ENCODE measurements at places on chromosomes 6 and 20. TPM values are rescaled to one million over a fixed set of nuclear protein-coding genes. Genes with fewer than 3 reads are reported as not detected.
A peak's percentile ranks its signal among the peaks of the same experiment; 100 is the strongest.

DNA sequence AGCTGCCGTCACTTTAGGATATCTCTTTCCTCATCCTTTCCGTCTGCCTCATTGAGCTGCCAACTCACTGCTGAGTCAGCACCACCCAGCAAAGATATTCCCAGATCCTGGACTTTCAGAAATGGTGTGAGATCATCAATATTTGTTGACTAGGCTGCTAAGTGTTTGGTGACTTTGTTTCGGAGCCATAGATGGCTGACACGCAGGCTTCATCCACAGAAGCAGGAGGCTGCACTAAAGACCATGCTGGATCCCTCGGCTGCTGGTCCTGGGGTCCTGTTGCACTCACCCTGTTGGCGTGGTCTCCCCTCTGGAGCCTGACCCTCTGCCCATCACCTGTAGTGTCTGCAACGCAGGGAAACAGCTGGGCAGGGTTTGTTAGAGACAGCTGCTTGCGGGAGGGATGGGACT is 96.5 kb downstream of the ERMARD start:
- H3K4me1 ChIP-seq: peaks cover 7% of the 10 kb centered on the region
- H3K27ac ChIP-seq: no peak overlapping the region
- H3K27me3 ChIP-seq: no peaks in the 10 kb centered on the region
- peak; percentile 5 for DNase-seq

GRCh38 chr20:39109933-39110818 is 148.0 kb downstream of the DHX35 start:
- H3K36me3 ChIP-seq: no peaks in the 10 kb centered on the region
- H3K27me3 ChIP-seq: peaks cover 20% of the 10 kb centered on the region
- DNase-seq: no peak
- H3K4me1 ChIP-seq: no peaks in the 10 kb centered on the region
- H3K4me3 ChIP-seq: no peak overlapping the region
- H3K27ac ChIP-seq: no peak overlapping the region

- no peaks in the 10 kb centered on the region for H3K27me3 ChIP-seq
- H3K4me1 ChIP-seq: no peaks in the 10 kb centered on the region
- no peak overlapping the region for H3K27ac ChIP-seq
- H3K4me3 ChIP-seq: no peak overlapping the region
- DNase-seq: no peak
Measured at GRCh38 chr6:86966271-86966670, 28.9 kb downstream of the HTR1E start.

Gene PRDM13
- polyA plus RNA-seq: not detected

- H3K4me1 ChIP-seq: peaks cover 26% of the 10 kb centered on the region
- H3K36me3 ChIP-seq: peaks cover 48% of the 10 kb centered on the region
- H3K4me3 ChIP-seq: no peak overlapping the region
- H3K27ac ChIP-seq: no peak overlapping the region
Measured at GRCh38 chr6:33414592-33415271, 3.2 kb downstream of the CUTA start.

Gene SRXN1
- polyA plus RNA-seq: 11.8 TPM

DNA sequence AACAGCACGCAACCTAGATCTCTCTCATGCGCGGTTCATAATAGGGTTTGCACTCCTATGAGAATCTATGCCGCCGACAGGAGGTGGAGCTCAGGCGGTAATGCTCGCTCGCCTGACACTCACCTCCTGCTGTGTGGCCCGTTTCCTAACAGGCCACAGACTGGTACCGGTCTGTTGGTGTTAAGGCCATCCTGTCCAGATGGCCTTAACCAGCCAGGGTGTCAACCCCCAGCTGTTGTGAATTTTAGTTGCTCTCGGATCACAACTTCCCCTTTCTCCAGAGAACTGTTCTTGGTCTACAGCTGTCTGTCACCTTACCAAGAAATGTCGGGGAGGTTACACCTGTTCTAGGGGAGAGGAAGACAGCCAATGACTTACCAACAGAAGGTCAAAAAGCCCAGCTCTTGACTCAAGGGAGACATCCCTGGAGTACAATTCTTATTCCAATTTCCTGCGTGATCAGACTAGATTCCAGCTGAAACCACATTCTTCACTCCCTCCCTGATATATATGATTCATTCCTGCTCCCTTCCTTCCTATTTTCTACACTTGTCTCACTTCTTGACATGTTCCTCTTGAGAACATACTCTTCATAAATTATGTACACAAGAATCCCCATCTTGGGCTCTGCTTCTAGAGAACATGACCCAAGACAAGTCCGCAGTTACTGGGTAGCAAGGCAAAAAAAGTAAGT is 23.1 kb upstream of the DNAAF9 start:
- no peaks in the 10 kb centered on the region for H3K27me3 ChIP-seq
- H3K4me3 ChIP-seq: no peak overlapping the region
- no peaks in the 10 kb centered on the region for H3K36me3 ChIP-seq
- no peak for DNase-seq
- H3K27ac ChIP-seq: no peak overlapping the region
- H3K4me1 ChIP-seq: peaks cover 29% of the 10 kb centered on the region

DNA sequence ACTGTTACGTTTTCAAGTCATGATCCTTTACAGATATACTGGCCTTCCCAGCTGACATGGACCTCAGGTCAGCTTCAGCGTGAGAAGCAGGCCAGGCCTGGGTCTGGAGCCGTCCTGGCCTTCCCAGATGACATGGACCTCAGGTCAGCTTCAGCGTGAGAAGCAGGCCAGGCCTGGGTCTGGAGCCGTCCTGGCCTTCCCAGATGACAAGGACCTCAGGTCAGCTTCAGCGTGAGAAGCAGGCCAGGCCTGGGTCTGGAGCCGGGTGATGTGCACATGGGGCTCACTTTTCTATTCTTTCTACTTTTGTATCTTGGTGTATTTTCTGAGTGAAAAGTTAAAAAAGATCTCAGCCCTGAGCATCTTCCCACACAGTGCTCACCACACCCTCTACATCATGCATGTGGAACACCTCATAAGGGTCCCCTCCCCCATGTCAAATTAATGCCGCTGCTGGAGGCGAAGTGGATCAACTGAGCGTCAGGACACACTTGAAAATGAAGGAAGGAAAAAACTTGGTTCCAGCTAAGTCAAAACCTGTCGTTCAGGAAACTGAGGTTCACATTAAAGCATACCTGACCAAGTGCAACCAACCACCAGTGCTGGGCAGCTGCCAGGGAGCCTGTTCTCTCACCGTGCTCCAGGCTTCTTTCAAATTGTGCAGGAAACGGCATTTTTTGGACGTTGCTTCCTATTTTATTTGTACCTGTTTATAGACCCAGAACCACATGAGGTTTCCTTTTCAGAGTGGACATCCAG is 32.2 kb downstream of the KIF25 start:
- H3K36me3 ChIP-seq: no peaks in the 10 kb centered on the region
- no peak for DNase-seq
- H3K27me3 ChIP-seq: no peaks in the 10 kb centered on the region
- peaks cover 5% of the 10 kb centered on the region for H3K4me1 ChIP-seq
- H3K4me3 ChIP-seq: no peak overlapping the region

Gene KCNG1
- 0.64 TPM for polyA plus RNA-seq

Gene JPH2
- 144 TPM for polyA plus RNA-seq

DNA sequence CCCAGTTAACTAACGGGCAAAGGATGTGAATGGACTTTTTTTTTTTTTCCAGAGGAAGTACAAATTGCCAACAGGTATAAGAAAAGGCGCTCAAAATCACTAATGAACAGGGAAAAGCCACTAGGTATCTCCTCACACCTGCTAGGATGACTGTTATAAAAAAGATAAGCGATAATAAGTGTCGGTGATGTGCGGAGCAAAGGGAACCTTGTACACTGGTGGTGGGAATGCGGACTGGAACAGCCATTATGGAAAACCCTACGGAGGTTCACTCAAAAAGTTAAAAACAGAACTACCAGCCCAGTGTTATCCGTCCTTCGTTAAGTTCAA is 787 bp upstream of the RAB32 start:
- no peaks in the 10 kb centered on the region for H3K36me3 ChIP-seq
- no peak for DNase-seq
- H3K27me3 ChIP-seq: no peaks in the 10 kb centered on the region
- peak overlapping the region; percentile 73 for H3K4me3 ChIP-seq

Gene COMMD7
- 50.6 TPM for polyA plus RNA-seq

Gene SIRPB1
- polyA plus RNA-seq: 0.34 TPM

DNA sequence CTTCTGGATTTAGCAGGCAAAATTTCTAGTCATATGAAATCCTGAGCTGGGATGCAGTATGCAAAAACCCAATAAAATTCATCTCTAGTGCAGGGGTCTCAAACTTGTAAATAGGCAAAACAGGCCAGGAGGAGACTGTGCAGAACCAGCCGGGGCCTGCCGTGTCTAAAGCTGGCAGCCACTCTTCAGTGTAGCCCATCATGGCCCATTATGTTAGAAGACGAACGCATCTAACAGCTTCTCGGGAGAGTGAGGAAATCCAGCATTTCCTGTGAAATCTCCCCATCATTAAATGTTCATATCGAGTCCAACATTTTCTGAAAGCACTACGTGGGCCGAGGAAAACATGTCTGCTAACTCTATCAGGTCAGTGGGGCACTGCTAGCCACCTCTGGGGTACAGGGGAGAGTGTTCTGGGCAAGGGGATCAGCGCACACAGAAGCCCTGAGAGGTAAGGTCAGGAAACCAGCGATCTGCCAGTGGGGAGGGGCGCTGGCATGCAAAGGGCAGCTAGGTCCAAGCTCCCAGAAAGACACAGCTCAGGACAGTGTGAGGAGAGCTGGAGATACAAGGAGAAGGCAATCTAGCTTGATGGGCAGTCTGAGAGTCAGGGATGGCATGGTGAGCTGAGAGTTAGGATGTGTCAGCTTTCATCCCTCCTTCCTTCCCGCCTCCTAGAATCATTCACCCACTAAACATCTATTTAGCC is 144.2 kb downstream of the PREX1 start:
- H3K4me1 ChIP-seq: peaks cover 62% of the 10 kb centered on the region
- peak overlapping the region; percentile 72 for H3K27ac ChIP-seq
- no peaks in the 10 kb centered on the region for H3K36me3 ChIP-seq
- H3K4me3 ChIP-seq: no peak overlapping the region
- no peaks in the 10 kb centered on the region for H3K27me3 ChIP-seq
- DNase-seq: no peak

Gene B3GAT2
- 0.04 TPM for polyA plus RNA-seq

- no peak overlapping the region for H3K27ac ChIP-seq
- peaks cover 99% of the 10 kb centered on the region for H3K4me1 ChIP-seq
- H3K4me3 ChIP-seq: no peak overlapping the region
- H3K27me3 ChIP-seq: no peaks in the 10 kb centered on the region
- DNase-seq: peak; percentile 76
Measured at GRCh38 chr6:163490826-163491577, 76.5 kb downstream of the QKI start.

GRCh38 chr6:134517145-134517658 is 199.3 kb upstream of the SGK1 start:
- H3K27ac ChIP-seq: peak overlapping the region; percentile 75
- H3K4me1 ChIP-seq: peaks cover 54% of the 10 kb centered on the region
- H3K27me3 ChIP-seq: no peaks in the 10 kb centered on the region

Gene ZKSCAN4
- polyA plus RNA-seq: 2.2 TPM

DNA sequence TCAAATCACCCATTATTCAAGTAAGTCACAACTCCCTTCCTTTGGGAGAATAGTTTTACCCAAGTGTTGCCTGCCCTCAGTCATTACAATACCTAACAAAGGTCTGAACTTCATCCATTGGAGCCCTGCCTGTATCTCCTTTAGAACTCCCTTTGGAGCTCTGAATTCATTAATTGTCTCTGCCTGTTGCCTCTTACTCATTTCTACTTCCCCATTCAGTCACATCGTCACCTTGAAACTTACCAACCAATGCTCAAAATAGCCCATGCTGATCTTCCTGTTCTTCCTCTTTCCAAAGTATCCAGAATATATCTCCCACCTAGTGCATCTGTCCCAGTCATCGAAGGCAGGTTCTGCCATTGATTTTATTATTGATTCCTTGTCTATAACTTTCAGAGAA is 120.7 kb upstream of the ADGRF1 start:
- no peaks in the 10 kb centered on the region for H3K4me1 ChIP-seq
- H3K27me3 ChIP-seq: no peaks in the 10 kb centered on the region
- no peak for DNase-seq
- no peak overlapping the region for H3K27ac ChIP-seq

DNA sequence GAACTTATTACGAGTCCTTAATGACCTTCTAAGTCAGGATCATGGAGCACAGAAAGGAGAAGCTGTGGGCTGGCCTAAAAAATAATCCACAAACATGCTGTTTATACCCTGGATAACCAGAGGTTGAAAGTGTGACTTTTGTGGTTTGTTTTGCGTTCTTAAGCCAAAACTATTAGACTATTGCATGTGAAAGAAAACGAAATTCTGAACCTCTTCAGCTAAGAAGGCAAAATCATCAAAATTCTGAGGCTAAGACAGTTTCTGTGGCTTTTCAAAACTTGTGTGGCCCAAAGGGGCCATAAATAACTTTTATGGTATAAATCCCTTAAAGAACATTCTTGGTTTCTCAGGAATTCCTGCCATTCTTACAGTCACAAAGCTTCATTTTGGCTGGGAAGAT is 251.0 kb downstream of the UST start:
- H3K36me3 ChIP-seq: no peaks in the 10 kb centered on the region
- H3K4me3 ChIP-seq: no peak overlapping the region
- DNase-seq: no peak

Gene HTR1E
- polyA plus RNA-seq: not detected

DNA sequence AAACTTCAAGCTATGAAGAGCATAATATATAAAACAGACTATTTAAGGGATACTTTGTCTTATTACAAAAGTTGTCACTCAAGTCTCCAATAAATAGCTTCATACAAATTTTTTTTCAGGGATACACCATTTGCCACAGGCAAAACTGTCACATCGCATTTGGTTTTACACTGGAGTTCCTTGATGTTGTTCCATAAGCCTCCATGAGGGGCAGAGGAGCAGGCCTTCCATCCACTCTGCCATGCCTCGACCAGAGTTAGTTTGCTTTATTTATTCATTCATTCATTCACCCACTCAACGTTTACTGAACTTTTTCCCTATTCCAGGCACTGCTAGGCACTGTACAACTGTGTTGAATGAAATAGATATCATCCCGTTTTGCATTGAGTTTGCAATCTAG is 246.6 kb downstream of the PHF3 start:
- H3K4me3 ChIP-seq: no peak overlapping the region
- no peak for DNase-seq
- H3K27me3 ChIP-seq: no peaks in the 10 kb centered on the region

Gene KPNA5
- polyA plus RNA-seq: 2.6 TPM

DNA sequence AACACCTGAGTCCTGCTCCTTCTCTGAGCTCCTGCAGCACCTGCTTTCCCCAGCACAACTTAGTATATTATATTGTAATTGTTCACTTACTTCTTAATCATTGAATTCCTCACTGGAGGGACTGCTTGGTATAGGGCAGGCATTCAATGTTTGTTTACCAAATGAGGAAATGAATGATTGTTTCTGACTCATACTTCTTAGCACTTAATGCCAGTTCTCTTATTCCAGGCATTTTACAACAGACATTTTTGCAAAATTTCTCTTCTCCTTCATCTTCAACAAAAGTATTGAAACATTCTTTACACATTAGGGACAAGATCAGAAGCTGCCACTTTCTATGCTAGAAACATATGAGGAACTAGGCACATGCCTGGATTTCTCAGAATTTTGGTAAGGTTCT is 119.4 kb downstream of the TBX18 start:
- H3K4me3 ChIP-seq: no peak overlapping the region
- DNase-seq: no peak
- H3K27ac ChIP-seq: no peak overlapping the region
- no peaks in the 10 kb centered on the region for H3K27me3 ChIP-seq

All from heart left ventricle (tissue), 16 donors.